ENCODE measurements at places on chromosomes 6 and 20.
A peak's percentile ranks its signal among the peaks of the same experiment; 100 is the strongest.

GRCh38 chr20:7585126-7585679 is 355.1 kb downstream of the HAO1 start:
- H3K27ac ChIP-seq: no peak overlapping the region
- H3K27me3 ChIP-seq: no peaks in the 10 kb centered on the region
- H3K4me1 ChIP-seq: no peaks in the 10 kb centered on the region

GRCh38 chr20:20843982-20844381 is 131.5 kb upstream of the RALGAPA2 start:
- no peak overlapping the region for H3K27ac ChIP-seq
- DNase-seq: no peak
- no peaks in the 10 kb centered on the region for H3K27me3 ChIP-seq
- no peak overlapping the region for H3K4me3 ChIP-seq
- H3K4me1 ChIP-seq: no peaks in the 10 kb centered on the region

- H3K27me3 ChIP-seq: no peaks in the 10 kb centered on the region
- no peak for DNase-seq
- H3K27ac ChIP-seq: no peak overlapping the region
Measured at GRCh38 chr6:84866715-84867114, 102.3 kb upstream of the TBX18 start.

- H3K27me3 ChIP-seq: no peaks in the 10 kb centered on the region
- no peak for DNase-seq
- H3K27ac ChIP-seq: no peak overlapping the region
- H3K4me1 ChIP-seq: no peaks in the 10 kb centered on the region
Measured at GRCh38 chr6:127328043-127328609, 15.3 kb downstream of the ECHDC1 start.

DNA sequence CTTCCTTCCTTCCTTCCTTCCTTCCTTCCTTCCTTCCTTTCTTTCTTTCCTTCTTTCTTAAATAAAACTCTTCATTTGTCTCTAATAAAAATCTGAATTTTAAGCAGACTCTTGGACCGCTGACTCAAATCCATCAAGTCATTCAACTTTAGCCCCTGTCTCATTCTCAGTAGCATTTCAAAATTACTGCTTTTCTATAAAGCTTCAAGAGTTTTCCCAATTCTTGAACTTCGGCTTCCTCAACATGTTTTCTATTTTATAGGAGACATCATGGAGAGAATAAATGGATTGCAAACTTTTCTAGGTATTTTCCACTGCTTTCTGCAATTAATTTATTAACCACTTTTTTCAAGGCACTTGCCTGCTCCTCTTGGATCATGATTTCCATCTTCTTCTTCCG is 497.1 kb upstream of the GJE1 start:
- no peak overlapping the region for H3K27ac ChIP-seq
- no peaks in the 10 kb centered on the region for H3K4me1 ChIP-seq
- H3K4me3 ChIP-seq: no peak overlapping the region
- no peaks in the 10 kb centered on the region for H3K27me3 ChIP-seq
- DNase-seq: no peak
- no peaks in the 10 kb centered on the region for H3K36me3 ChIP-seq

DNA sequence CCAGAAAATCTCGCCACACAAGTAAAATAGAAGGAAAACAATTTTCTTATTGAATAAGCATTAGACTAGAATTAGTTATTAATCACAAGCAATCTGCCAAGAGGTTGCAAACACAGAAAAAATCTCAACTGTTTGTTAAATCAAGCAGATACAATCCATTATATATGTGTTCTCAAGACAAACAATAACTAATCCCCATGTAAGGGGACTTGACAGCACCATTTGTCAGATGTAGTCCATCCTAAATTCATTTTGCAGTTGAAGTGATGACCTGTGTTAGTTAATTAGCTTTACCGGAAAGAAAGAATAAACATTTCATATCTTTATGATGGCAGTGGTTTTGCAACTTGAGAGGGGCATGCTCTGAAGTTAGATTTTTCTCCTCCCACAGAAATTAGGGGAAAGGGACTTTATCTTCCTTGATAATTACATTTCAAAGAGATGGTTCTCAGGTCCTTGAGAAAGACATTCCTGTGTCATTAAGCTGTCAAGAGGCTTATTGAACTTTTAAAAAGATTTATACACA is 1588.0 kb downstream of the GRIK2 start:
- H3K36me3 ChIP-seq: no peaks in the 10 kb centered on the region
- no peaks in the 10 kb centered on the region for H3K27me3 ChIP-seq
- H3K27ac ChIP-seq: no peak overlapping the region
- H3K4me3 ChIP-seq: no peak overlapping the region
- no peaks in the 10 kb centered on the region for H3K4me1 ChIP-seq

DNA sequence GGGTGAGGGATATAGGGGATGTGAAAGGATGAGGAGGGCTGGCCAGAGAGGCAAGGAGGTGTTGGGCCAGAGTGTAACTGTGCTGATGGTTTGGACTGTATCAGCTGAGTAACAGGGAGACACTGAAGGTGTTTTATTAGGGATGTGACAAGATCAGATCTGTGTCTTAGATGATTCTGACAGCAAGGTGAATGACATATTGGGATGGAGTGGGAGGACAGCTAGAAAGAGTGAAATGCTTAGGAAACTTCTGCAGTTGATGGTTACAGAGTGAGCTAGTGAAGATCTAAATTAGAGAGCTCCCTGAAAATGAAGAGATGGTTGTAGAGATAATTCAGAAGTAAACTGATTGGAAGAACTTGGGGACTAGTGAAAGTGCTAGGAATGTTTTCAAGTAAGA is 47.2 kb upstream of the ELOVL5 start:
- no peaks in the 10 kb centered on the region for H3K4me1 ChIP-seq
- DNase-seq: no peak
- H3K4me3 ChIP-seq: no peak overlapping the region
- no peaks in the 10 kb centered on the region for H3K36me3 ChIP-seq
- H3K27ac ChIP-seq: no peak overlapping the region
- H3K27me3 ChIP-seq: no peaks in the 10 kb centered on the region

- DNase-seq: no peak
- H3K36me3 ChIP-seq: no peaks in the 10 kb centered on the region
- H3K4me1 ChIP-seq: peaks cover 5% of the 10 kb centered on the region
- no peaks in the 10 kb centered on the region for H3K27me3 ChIP-seq
- H3K27ac ChIP-seq: peak overlapping the region; percentile 60
Measured at GRCh38 chr6:41442800-41443501, 103.2 kb upstream of the FOXP4 start.

DNA sequence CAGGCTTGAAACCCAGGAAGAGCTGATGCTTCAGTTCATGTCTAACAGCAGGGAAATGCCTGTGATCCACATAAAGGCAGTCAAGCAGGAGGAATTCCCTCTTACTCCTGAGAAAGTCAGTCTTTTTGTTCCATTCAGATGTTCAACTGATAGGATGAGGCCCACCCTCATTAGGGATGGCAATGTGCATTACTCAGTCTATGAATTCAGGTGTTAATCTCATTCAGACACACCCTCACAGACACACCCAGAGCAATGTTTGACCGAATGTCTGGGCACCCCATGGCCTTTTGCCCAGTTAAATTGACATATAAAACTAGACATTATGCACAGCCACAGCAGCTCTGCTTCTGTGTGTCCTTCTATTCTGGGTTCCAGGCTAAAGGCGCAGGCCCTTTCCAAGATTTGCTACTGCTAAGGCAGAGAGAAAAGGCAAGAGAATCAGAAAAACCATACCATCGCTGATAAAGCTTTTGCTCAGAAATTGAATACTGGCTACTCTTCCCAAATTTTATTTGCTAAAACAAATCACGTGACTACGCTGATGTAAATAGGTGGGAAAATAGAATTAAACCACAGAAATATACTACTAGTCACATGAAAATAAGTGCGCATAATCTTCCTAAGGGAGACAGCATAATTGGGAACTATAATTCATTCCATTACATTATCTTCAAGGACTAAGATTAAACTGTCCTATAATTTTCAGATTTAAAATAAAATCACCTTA is 625.0 kb upstream of the MAN1A1 start:
- no peak overlapping the region for H3K4me3 ChIP-seq
- H3K4me1 ChIP-seq: no peaks in the 10 kb centered on the region
- DNase-seq: no peak
- H3K36me3 ChIP-seq: no peaks in the 10 kb centered on the region
- no peak overlapping the region for H3K27ac ChIP-seq
- H3K27me3 ChIP-seq: no peaks in the 10 kb centered on the region

GRCh38 chr6:87660226-87660911 is 41.7 kb downstream of the AKIRIN2 start:
- H3K27ac ChIP-seq: no peak overlapping the region
- no peak for DNase-seq
- H3K36me3 ChIP-seq: no peaks in the 10 kb centered on the region
- H3K4me1 ChIP-seq: no peaks in the 10 kb centered on the region
- H3K4me3 ChIP-seq: no peak overlapping the region
- no peaks in the 10 kb centered on the region for H3K27me3 ChIP-seq

- no peak overlapping the region for H3K27ac ChIP-seq
- no peak for DNase-seq
- H3K4me3 ChIP-seq: no peak overlapping the region
- no peaks in the 10 kb centered on the region for H3K27me3 ChIP-seq
- H3K4me1 ChIP-seq: no peaks in the 10 kb centered on the region
- no peaks in the 10 kb centered on the region for H3K36me3 ChIP-seq
Measured at GRCh38 chr6:47934023-47934422, 152.2 kb downstream of the OPN5 start.

- H3K4me3 ChIP-seq: no peak overlapping the region
- no peaks in the 10 kb centered on the region for H3K36me3 ChIP-seq
- H3K4me1 ChIP-seq: no peaks in the 10 kb centered on the region
- DNase-seq: no peak
- H3K27ac ChIP-seq: no peak overlapping the region
Measured at GRCh38 chr20:719816-720215, 44.2 kb upstream of the SCRT2 start.

DNA sequence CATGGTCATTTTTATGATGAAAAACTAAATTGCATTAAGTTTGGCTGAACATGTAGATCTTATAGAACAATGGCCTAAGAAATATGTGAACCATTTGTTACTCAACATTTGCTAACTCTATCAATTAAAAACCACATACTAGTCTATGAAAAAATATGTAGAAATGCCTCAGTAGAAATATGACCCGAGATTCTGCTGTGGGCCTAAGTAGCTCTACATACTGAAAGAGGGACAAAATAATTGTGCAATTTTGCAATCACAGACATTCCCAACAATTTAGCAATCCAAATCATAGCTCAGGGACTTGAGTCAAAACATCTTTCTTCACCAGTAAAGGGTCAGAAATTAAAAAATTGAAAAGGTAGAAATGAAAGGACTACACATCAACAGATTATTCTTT is 619.0 kb downstream of the FRK start:
- no peaks in the 10 kb centered on the region for H3K27me3 ChIP-seq
- no peak overlapping the region for H3K27ac ChIP-seq
- H3K4me1 ChIP-seq: no peaks in the 10 kb centered on the region
- no peak for DNase-seq

- DNase-seq: no peak
- no peak overlapping the region for H3K27ac ChIP-seq
- H3K4me1 ChIP-seq: no peaks in the 10 kb centered on the region
- no peaks in the 10 kb centered on the region for H3K36me3 ChIP-seq
- no peak overlapping the region for H3K4me3 ChIP-seq
- no peaks in the 10 kb centered on the region for H3K27me3 ChIP-seq
Measured at GRCh38 chr20:49210757-49211110, 8.5 kb upstream of the DDX27 start.

GRCh38 chr6:162360901-162361567 is 366.5 kb downstream of the PRKN start:
- no peak for DNase-seq
- H3K27ac ChIP-seq: no peak overlapping the region
- no peaks in the 10 kb centered on the region for H3K27me3 ChIP-seq

- H3K4me1 ChIP-seq: no peaks in the 10 kb centered on the region
- H3K4me3 ChIP-seq: no peak overlapping the region
- no peak for DNase-seq
- no peaks in the 10 kb centered on the region for H3K27me3 ChIP-seq
Measured at GRCh38 chr6:133512410-133513016, 271.4 kb downstream of the EYA4 start.

GRCh38 chr6:69489970-69490369 is 306.8 kb downstream of the LMBRD1 start:
- H3K27ac ChIP-seq: no peak overlapping the region
- H3K4me3 ChIP-seq: no peak overlapping the region
- H3K27me3 ChIP-seq: no peaks in the 10 kb centered on the region
- H3K4me1 ChIP-seq: no peaks in the 10 kb centered on the region
